Activated CD8-positive, alpha-beta memory T cell treated with anti-CD3 and anti-CD28 coated beads for 1 hour (primary cell): ENCODE measurements at places on chromosomes 1 and 21.
A peak's percentile ranks its signal among the peaks of the same experiment; 100 is the strongest.

DNA sequence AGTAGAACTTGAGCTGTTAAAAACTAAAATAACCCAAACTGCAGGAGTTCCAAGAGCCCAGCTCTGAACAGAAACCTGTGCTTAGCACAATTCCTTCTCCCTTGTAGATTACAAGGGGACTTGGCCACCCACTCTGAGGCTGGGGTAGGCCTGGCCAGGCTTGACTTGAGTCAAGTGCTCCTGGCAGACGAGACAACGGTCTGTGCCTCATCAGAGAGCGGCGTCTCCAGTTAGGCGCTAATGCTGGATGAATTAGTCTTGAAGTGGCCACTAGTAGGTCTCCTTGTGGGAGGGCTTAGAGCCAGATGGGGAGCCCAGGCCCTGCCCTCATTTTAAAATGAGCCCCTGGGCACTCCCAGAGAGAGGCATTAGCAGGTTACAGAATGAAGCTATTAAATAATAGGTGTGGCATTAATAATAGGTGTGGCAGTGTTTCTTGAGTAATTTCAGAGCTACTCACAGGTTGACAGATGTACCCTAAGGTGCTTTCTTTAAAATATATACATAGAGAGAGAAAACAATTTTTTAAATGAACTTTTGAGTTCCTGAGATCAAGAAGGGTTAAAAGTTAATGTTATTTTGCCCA lies 1.1 kb downstream of the EEIG2 start:
- peak; percentile 12 for DNase-seq

DNA sequence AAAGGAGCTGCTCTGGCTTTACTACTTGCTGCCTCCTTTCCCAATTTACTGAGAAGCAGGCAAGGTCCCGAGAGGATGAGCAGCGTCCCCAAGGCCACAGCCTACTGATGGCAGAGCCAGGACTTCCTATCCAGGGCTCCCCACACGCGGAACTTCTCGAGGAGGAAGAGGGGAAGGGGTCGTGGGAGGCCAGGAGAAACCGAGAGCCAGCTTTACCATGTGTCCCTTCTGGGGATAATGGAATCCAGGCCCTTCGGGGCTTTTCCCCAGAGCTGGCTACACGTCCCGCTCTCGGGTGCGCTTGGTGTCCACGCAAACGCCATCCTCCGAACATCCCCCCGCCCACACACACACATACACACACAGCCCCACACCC lies 4.3 kb upstream of the CCN1 start:
- no peak for DNase-seq

DNA sequence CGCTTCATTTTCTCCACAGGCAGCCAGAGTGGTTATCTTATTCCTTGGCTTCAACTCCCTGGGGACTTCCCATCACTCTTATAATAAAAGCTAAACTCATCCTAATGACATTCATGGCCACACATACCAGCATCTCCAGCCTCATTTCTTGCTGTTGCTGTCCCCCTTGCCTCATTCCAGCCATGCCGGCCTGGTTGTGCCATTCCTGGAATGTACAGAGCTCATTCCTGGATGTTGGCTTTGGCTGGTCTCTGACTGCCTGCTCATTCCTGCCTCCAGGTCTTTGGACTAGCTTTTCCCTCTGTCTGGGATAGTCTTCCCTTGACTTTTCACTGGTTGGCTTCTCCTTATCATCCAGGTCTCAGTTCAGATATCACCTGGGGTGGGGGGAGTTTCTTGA lies 2.4 kb upstream of the PEF1 start:
- DNase-seq: no peak

- no peak for DNase-seq
These were observed 366.3 kb downstream of the TBX15 start for GRCh38 chr1:118621839-118622238.

GRCh38 chr1:209445576-209445975 lies 137.9 kb upstream of the CAMK1G start:
- no peak for DNase-seq

DNA sequence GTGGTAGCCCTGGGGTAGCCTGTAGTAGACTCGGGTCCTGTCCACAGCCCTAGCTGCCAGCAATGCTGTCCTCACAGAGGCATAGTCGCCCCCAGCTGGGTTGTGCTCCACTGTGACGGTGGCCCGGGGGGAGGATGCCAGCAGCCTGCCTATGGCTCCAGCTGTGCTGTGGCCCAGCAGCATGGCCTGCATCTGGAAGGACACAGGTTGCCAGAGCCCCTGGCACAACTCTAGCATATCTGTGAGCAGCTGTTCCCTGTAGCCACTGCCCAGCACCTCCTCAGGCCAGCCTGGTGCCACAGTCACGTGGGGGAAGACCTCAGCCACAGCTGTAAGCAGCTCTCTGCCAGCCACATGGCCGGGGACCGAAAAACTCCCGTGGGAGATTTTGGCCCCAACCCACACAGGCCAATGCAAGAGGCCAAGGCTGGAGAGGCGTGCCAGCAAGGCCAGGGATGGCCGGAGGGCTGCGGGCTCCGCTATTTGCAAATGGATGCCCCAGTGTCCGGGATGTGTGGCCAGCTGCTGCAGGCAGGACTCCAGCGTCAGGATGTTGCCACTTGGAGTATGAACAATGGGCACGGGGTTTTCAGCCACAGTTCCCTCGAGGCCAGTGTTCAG lies 13.9 kb downstream of the FAM151A start:
- no peak for DNase-seq

DNA sequence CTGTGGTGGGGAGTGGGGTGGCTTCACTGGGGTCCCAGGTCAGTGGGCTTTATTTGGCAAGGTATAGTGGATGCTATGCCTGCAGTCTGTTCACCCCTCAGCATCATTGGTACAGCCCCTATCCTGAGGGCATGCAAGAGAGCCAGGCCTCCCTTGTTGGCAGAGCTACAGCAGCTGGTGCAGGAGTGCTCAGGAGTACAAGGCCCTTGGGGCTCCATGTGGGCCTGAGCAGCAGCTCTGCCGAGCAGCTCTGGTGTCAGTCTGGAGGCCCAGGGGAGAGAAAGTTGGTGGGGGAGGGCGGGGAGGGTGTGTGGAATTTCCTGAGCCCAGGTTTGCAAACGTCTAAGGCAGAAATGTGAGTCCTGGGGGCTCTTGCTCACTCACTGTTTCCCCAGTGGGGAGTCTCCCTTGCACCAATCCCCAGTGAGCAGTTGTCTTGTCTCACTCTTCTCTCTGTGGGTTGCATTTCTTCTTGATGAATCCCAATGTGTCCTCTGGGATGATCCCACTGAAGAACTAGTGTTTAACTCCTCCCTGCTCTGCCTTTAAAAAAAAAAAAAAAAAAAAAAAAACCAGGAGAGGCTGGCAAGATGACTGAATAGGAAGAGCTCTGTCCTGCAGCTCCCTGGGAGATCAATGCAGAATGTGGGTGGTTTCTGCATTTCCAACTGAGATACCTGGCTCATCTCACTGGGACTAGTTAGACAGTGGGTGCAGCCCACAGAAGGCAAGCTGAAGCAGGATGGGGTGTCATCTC lies 39.5 kb upstream of the CYP4X1 start:
- no peak for DNase-seq

GRCh38 chr1:116163533-116163932 lies 52.3 kb downstream of the MAB21L3 start:
- no peak for DNase-seq

DNA sequence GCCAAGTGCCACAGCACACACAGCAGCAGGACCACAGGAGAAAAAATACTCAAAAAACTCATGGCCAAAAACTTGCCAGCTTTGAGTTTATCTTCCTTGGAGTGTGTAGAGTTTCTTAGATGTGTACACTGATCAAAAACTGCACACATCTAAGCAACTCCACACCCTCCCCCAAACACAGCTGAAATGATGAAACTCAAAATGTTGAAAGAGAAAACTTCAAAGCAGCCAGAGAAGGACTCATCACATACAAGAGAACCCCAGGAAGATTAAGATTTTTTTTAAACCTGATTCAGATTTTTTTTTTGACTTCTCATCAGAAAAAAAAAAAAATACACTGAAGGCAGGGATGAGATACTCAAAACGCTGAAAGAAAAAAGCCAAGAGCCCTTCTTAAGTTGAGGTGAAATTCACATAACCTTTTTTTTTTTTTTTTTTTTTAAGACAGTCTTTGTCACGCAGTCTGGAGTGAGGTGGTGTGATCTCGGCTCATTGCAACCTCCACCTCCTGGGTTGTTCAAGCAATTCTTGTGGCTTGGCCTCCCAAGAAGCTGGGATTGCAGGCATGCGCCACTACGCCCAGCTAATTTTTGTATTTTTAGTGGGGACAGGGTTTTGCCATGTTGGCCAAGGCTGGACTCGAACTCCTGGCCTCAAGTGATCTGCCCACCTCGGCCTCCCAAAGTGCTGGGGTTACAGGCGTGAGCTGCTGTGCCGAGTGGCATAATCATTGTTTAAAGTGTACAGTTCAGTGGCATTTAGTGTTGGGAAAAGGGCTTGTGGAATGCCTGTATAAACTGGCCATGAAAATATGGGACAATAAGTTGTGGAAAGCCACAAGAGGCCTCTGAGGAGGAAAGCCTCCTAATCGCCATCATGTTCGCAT lies 20.9 kb upstream of the PDXK start:
- no peak for DNase-seq

DNA sequence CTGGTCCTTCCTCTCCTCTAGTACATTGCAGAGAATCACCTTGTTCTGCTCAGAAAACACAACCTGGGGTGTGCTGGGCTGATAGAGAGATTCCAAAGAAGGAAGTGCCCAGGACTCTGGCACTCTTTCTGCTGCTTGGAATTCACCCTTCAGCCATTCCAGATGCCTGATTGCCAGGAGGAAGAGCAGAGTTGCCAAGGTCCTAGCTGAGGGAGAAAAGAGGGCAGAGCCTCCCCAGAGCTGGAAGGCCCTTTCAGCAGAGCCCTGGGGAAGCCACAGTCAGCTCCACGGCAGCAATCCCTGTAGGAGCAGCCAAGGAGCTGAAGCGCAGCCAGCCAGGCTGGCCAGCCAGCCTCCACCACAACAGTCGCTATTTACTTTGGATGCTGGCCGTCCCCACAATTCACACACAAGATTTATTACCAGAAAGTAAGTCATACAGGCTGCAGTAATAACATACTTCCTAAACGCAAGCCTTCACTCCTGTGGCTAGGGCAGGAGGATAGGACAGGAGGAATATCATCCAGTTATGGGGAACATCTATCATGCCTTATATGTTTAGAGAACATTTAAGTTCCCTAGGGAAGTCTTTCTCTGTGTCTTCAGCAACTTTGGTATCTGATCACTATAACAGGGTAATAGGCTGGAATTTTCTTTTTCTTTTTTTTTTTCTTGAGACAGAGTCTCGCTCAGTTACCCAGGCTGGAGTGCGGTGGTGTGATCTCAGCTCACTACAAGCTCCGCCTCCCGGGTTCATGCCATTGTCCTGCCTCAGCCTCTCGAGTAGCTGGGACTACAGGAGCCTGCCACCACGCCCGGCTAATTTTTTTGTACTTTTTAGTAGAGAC lies 36.6 kb upstream of the SLC44A3 start:
- DNase-seq: no peak

DNA sequence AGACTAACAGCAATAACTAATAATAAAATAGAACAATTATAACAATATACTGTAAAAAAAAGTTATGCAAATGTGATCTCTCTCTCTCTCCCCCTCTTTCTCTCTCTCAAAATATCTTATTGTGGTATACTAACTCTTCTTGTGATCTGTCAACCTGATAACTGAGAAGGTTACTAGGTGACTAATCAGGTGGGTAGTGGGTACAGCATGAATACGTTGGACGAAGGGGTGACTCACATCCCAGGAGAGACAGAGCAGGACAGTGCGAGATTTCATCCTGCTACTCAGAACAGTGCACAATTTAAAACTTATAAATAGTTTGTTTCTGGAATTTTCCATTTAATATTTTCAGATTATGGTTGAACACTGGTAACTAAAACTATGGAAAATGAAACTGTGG lies 257.5 kb downstream of the LRRC40 start:
- DNase-seq: no peak

- peak; percentile 17 for DNase-seq
These were observed 80.3 kb downstream of the SELENOF start for GRCh38 chr1:86833461-86834215.

- no peak for DNase-seq
These were observed 122.1 kb downstream of the EDEM3 start for GRCh38 chr1:184632415-184633175.

DNA sequence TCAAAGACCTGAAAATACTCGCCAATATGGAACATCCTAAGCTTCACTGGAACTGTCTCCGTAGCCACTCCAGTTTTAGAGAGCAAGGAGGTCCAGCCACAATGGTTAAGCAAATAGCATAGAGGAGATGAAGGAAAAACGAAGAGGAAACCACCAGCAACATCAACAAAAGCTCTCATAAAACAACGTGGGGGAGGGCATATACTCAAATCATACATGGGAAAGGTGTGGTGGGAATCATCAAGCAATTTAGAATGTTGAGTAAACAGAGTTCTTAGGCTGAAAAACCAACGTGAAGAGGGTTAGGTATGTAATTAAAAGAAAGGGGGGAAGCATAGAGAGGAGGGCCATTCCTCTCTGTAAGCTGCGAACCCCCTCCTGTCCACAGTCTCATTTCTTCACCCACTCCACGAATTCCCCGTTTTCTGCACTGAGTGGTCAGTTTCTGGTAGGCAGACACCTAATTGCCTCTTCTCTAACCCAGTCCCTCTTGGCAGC lies 1.0 kb downstream of the TMEM59 start:
- DNase-seq: no peak

DNA sequence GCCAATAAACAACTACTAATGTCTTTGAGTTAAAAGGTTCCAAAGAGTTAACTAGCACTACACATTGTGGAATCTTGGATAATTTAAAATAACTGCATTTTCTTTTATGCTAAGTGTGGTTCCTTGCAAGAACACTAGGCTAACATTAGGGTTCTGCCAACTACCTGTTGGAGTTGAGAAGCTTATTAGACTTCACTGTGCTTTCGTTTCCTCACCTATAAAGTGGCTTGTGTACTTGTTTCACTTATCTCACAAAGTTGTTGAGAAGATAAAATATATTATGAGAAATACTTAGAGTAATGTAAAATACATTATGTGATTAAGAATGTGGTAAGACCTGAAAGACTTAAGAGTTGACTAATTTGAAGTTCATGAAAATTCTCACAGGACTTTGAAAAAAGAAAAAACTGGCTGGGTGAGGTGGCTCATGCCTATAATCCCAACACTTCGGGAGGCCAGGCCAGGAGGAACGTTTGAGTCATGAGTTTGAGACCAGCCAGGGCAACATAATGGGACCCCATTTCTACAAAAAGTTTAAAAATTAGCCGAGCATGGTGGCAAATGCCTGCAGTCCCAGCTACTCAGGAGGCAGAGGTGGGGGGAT lies 5.6 kb upstream of the RRAGC start:
- DNase-seq: no peak

GRCh38 chr1:179955287-179955680 lies 674 bp downstream of the CEP350 start:
- DNase-seq: no peak

GRCh38 chr1:6790146-6790545 lies 4.9 kb downstream of the CAMTA1 start:
- DNase-seq: no peak

GRCh38 chr1:176696689-176697088 lies 233.7 kb downstream of the PAPPA2 start:
- no peak for DNase-seq

GRCh38 chr1:175040324-175040879 lies 17.2 kb upstream of the MRPS14 start:
- no peak for DNase-seq

GRCh38 chr1:50422675-50422945 lies 633 bp downstream of the DMRTA2 start:
- no peak for DNase-seq
